Uterus (tissue), 4 donors: ENCODE measurements at places on chromosomes 12 and 14. TPM values are rescaled to one million over a fixed set of nuclear protein-coding genes. Genes with fewer than 3 reads are reported as not detected.

DNA sequence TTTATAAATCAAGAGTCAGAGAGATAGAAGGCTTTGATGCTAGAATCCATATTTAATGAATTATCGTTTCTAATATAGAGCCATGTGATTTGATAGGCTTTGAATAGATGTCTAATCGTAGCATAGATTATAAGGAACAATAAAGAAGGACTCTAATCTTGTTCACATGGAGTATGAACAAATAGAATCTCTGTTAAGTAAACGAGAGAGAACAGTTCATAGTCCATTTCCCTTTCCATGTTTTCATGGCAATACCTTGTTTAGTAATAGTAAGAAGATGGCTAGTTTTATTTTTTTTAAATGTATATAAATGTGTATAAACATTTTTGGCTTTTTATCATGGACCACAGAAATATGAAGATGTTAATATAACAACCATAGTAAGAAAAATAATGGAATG, 32.3 kb upstream of the RAD51AP1 start:
- no peaks in the 10 kb centered on the region for H3K27me3 ChIP-seq
- H3K36me3 ChIP-seq: no peaks in the 10 kb centered on the region
- no peak for DNase-seq
- no peak overlapping the region for H3K4me3 ChIP-seq
- no peak overlapping the region for H3K27ac ChIP-seq
- H3K4me1 ChIP-seq: no peaks in the 10 kb centered on the region

DNA sequence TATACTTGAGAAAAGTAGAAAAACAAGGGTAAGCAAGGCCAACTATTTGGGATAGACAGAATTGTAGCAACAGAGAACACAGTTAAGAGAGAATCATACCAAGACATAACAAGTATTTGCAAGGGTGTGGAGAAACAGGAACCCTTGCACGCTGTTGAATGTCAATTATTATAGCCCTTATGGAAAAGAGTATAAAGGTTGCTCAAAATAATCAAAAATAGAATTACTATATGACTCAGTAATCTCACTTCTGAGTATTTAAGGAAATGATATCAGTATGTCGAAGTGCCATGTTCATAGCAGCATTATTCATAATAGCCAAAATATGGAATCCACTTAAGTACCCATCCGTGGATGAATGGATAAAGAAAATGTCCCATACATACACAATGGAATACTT, 193.3 kb downstream of the PHLDA1 start:
- H3K27me3 ChIP-seq: no peaks in the 10 kb centered on the region
- no peaks in the 10 kb centered on the region for H3K4me1 ChIP-seq
- no peak for DNase-seq
- no peaks in the 10 kb centered on the region for H3K36me3 ChIP-seq
- no peak overlapping the region for H3K4me3 ChIP-seq

The CMKLR1 gene
- 8.2 TPM for total RNA-seq

The METAP2 gene
- 67.3 TPM for total RNA-seq
